ENCODE measurements at places on chromosomes 12 and 14.

DNA sequence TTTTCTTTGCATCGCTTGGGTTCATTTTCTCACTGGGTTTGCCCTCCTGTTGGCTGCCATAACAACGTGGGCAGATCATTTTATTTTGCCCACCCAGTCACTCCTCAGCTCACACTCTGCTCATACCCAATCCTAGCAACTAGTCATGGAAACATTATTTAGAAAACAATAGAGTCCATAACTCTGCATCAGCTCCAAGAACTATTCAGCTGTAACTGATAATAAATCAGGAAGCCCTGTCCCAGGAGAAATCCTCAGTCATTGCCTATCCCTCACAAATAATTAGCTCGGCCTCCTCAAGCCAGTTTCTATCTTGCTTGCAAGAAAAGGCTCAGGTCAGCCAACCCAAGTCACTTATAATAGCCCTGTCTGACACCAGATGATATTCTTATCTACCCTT lies 43.2 kb downstream of the RTN1 start:
- DNase-seq, result no peak

DNA sequence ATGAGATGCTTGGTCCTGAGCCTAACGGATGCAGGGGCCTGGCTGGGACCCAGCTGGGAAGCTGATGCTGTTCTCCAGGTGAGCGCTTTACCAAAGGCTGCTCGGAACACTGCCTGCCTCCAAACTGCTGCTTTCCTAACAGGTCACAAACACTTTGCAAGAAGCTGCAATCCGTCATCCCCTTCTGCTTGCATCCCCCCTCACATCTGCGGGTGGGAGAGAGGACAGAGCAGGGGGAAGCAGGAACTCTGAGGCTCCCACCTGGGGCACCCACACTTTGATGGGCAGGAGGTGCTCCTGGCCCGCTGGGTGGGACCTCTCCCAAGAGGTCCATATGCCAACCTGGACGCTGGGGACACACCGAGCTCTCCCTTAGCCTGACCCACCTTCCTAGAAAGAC lies 24.9 kb upstream of the PPP2R5C start:
- no peak for DNase-seq

GRCh38 chr12:82694970-82695369 lies 8.3 kb downstream of the TMTC2 start:
- DNase-seq, result peak; percentile 76

DNA sequence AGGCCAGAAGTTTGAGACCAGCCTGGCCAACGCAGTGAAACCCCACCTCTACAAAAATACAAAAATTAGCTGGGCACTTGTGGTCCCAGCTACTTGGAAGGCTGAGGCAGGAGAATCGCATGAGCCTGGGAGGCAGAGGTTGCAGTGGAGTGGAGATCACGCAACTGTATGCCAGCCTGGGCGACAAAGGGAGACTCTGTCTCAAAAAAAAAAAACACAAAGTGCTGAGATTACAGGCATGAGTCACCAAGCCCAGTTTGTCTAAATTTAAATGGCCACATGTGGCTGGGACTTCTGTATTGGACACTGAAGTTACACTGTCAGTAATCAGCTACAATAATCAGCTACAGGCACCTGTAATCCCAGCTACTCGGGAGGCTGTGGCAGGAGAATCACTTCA lies 100.9 kb upstream of the AEBP2 start:
- DNase-seq, result no peak

DNA sequence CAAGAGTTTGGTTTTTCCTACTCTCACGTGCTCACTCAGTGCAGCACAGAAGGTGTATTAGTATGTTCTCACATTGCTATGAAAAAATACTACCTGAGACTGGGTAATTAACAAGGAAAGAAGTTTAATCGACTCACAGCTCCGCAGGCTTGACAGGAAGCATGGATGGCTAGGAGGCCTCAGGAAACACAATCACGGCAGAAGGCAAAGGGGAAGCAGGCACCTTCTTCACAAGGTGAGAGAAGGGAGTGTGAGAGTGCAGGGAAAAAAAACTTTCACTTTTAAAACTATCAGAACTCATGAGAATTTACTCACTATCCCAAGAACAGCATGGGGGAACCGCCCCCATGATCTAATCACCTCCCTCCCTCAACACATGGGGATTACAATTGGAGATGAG lies 185.8 kb upstream of the TMPO start:
- no peak for DNase-seq

GRCh38 chr14:69670093-69670492 lies 58.7 kb downstream of the SUSD6 start:
- no peak for DNase-seq

DNA sequence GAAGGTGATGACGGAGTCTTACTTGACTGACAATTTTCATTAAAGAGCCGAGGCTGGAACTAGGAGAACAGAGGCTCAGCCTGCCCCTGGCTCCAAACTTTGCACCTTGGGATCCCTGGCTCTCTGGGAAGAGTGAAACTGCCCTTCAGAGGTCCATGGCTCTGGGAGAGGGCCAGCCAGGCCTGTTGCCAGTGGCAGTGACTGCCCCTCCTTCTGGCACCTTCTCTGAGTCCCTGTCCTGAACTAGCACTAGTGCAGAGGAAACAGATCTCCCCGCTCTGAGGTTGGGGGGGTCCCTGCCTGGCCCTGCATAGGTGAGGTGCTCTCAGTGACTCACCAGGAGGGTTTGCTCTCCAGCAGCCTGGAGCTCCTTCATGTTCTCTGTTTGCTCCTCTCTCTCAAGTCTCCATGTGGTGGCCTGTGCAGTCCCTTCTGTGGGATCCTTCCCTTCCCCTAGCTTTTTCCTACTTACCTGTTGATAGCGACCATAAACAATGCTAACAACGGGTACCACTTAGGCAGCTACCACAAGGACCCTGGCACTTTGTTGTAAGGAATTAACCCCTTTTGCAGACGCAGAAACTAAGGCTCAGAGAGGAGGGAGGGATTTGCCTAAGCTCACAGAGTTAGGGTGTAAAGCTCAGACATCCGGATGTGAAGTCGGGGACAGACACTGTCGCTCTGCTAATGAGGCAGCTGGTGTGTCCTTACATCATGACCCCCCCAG lies 22.4 kb downstream of the FAM222A start:
- DNase-seq, result no peak

GRCh38 chr14:60487211-60487610 lies 1.3 kb upstream of the C14orf39 start:
- DNase-seq, result no peak

- DNase-seq, result no peak
These were observed 6.2 kb downstream of the APAF1 start for GRCh38 chr12:98651328-98651727.
